ELR (cell line): ENCODE measurements at places on chromosomes 2 and 18.
A peak's percentile ranks its signal among the peaks of the same experiment; 100 is the strongest.

GRCh38 chr2:221596192-221596591, 24.1 kb upstream of the EPHA4 start:
- peak; percentile 59 for DNase-seq

- DNase-seq: no peak
Measured at GRCh38 chr2:19971691-19972090, 18.2 kb downstream of the WDR35 start.

- peak; percentile 33 for DNase-seq
Measured at GRCh38 chr2:70069049-70069448, 18.2 kb upstream of the PCBP1 start.

- no peak for DNase-seq
Measured at GRCh38 chr2:235005603-235006259, 53.9 kb downstream of the SH3BP4 start.

- DNase-seq: no peak
Measured at GRCh38 chr2:165208094-165208493, 4.2 kb upstream of the SCN3A start.

GRCh38 chr18:78154444-78154843, 825.2 kb upstream of the SALL3 start:
- DNase-seq: no peak

DNA sequence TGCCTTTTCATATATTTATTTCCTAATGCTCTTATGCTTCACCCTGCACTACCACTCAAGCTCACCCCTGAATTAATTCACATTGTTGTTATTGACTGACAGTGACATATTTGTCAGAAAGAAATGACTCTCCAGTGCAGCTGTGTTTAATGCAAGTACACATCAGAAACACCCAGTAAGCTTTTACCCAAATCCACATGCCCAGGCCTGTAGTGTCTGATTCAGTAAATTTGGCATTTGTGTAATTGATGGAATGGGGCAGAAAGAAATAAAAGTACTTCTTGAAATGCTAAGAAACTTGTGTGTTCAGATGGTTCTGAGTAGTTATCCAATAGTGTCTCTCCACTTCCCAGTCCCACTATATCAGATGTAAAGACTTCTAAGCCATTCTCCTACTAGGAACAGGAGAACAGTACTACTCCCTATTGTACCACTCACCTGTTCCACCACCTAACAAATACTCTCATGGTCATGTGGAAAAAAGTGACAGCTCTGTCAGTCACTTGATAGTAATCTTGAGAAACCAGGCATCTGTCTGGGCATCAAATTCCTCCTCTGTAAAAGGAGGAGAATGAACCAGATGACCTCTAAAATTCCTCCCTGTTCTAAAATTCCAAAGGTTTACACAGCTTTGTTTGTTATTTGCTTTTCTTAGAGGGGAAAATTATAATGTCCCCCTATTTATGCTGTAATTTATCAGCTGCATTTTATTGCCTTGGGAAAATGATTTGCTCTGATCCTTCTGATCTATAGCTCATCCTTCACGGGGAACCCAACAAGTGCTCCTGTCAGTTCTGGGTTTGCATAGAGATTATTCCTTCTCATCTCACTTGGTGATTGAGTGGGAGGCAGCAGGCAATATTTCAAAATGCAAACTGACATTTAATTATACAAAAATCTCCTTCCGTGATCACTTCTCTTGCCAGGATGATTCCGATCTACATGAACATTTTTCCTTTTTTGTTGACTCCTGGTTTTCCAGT, 70.9 kb downstream of the ZNF385B start:
- no peak for DNase-seq

GRCh38 chr18:2971741-2972552, 41.0 kb downstream of the LPIN2 start:
- no peak for DNase-seq

DNA sequence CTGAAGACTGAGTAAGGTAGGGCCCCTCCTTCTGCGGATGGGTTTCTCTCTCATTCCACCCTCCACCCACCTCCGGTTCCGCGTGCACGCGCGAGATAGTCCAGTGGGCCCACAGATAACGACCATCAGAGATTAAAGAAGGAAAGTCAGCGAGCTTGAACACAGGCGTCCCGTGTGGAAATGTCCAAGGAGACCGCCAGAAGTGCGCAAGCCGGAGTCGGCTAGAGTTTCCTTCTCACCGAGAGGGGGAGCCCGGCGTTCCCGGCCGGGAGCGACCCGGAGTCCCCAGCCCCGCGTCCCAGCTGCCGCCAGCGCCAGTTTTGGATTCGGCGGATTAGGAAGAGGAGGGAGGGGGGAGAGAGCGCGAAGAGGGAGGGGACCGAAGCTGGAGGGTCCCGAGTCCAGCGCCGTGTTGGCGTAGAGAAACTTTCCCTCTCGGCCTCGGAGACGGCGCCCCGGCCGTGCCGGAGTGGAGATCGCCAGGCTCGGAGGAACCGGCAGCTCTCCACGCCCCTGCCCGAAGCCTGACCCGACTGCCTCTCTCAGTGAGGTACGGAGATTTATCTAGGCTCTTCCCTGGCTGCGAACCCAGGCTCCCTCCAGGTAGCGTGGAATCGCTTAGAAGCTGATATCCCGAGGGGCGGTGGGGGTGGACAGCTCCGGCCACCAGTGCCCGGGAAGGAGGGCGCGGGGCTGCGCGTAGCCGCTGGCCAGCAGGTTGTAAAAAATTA, at the start of gene GULP1:
TSS of gene GULP1 (plus strand) at position 258 of the 731 bp plus-strand sequence. CDS start 185,829 bp downstream, outside the sequence.
- DNase-seq: peak; percentile 83

DNA sequence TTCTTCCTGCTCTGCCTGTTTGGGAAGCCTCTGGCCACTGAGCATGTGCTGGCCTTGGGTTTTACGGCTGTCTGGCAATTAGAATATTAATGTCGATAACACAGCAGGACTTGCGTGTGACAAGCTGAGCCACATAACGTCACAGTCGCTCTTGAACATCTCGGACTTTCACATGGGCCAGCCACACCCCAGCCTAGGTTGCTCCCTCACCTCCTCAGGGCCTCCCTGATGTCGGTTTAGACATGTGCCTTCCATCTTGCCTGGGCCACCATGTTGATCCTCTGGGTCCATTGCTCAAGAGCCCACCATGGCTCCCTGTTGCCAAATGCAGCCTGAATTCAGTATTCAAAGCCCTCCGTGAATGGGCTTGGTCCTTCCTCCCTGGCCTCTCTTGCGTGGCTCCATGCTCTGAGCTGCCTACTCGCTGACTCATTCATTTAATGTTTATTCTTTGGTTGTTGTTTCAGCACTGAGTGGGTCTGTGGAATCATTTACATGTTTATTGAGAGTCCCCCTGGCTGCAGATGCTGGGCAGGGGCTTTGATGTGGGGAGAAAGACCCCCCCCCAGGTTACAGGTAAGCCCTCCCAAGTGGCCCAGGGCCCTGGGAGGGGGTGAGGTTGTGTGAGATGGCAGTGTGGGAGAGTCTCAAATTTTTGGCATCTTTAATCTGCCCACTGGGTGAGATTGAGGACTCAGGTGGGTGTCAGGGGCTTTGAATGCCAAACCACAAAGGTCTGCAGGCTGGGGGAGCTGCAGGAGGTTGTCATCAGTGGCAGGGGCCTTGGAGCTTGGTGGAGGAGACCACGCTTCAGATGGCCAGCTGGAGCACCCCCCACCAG, 62.0 kb downstream of the ODC1 start:
- DNase-seq: peak; percentile 84

DNA sequence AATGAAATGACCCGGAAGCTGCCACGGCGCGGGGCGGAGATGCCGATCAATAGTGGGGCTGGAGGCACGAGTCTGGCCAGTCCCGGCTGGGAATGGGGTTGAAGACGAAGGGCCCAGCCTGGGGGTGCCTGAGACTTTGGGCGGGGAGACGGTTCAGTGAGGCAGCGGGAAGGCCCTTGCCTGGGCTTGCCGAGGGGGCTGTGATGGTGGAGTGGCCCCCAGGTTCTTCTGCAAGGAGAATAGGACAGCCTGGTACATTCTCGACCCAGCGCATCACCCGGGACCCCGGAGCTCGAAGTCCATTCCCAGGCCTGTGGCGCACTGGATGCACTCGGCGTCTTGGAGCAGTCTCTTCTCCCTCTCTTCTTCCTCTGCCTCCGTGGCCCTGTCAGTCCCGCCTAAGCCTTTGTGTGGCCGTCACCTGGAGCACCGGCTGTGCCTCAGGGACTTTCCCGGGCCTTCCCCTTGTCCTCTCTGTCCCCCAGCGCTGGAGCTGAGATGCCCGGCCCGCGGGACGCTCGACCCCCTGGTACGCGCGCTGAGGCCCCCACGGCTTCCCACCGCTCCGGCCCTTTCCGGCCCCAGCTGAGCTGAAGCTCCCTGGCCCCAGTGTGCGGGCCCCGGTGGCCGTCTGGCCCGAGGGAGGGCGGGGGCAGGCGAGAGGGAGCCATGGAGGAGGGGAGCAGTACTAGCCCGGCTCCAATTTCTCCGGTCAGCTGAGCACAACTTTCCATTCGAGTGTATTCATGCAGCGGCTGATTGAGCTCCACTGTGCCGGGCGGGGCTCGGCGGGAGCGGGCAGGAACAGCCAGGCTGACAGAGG, 8.0 kb downstream of the SIX3 start:
- DNase-seq: no peak

DNA sequence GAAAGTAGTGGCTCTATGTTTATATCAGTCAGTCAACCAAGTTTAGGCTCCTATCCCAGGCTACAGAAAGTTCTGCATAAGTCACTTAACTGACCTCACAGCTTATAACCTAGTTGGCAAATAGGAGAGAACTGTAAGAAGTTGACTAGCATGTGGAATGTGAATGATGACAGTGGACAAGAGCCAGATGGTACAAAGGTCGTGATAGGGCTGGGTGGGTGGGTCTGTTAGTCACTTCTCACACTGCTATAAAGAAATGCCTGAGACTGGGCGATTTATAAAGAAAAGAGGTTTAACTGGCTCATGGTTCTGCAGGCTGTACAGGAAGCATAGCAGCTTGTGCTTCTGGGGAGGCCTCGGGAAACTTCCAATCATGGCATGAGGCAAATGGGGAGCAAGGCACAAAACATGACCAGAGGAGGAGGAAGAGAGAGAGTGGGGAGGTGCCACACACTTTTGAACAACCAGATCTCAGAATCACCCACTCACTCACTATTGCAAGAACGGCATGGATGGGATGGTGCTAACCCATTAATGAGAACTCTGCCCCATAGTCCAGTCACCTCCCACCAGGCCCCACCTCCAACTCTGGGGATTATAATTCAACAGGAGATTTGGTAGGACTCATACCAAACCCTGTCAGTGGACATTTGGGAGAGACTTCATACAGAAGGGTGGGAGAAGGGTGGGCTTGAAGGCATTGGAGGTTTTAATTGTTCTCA, 68.8 kb downstream of the LTBP1 start:
- peak; percentile 63 for DNase-seq

- DNase-seq: no peak
Measured at GRCh38 chr2:155583674-155584195, 748.8 kb downstream of the NR4A2 start.
